Activated B cell treated with CpG ODN at 0.5 μM for 24 hours (primary cell): ENCODE measurements at places on chromosomes 5 and 9. TPM values are rescaled to one million over a fixed set of nuclear protein-coding genes. Genes with fewer than 3 reads are reported as not detected.

DNA sequence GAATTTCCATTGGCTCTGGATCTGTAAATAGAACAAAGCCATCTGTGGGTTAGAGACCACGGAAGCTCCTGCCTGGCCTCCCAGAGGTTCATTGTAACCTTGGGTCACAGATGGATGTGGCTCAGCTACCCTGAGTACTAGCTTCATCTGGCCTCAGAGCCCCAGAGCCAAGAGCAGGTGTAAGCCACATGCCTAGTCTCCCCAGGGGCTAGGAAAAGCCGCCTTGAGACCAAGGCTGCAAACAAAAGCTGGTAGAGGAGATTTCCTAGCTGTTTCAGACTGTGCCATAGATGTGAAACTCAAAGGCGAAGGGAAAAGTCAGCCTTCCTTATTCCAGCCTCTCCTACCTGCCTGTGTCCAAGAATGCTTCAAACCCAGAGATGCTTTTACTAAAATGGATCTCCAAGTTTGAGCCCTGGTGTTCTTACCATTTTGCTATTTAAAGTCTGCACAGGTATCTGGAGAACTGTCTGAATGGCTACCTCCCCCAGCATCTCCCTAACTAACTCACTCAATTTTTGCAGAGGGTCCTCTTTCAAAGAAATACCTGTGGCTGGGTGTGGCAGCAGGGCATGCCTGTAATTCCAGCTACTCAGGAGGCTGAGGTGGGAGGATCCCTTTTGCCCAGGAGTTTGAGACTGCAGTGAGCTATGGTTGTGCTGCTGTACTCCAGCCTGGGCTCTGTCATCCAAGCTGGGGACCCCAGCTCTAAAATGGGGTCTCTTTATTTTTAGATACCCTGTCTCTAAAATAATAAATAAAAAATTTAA lies 42.3 kb upstream of the MAP1B start:
- no peak for DNase-seq
- no peaks in the 10 kb centered on the region for H3K4me1 ChIP-seq
- no peak overlapping the region for H3K27ac ChIP-seq
- H3K36me3 ChIP-seq: no peaks in the 10 kb centered on the region
- no peak overlapping the region for H3K4me3 ChIP-seq

- H3K4me1 ChIP-seq: peaks cover 3% of the 10 kb centered on the region
- no peak overlapping the region for H3K4me3 ChIP-seq
- H3K36me3 ChIP-seq: no peaks in the 10 kb centered on the region
- DNase-seq: no peak
These were observed 87.4 kb upstream of the GNA14 start for GRCh38 chr9:77735494-77735893.

IGFBPL1 gene
- total RNA-seq: not detected in 2 replicates

IL13 gene
- total RNA-seq: 0.27 and 0.75 TPM in 2 replicates

- no peaks in the 10 kb centered on the region for H3K27me3 ChIP-seq
- no peak overlapping the region for H3K4me3 ChIP-seq
- DNase-seq: no peak
- H3K27ac ChIP-seq: no peak overlapping the region
These were observed 129.7 kb upstream of the PDE4D start for GRCh38 chr5:60023255-60023654.

DNA sequence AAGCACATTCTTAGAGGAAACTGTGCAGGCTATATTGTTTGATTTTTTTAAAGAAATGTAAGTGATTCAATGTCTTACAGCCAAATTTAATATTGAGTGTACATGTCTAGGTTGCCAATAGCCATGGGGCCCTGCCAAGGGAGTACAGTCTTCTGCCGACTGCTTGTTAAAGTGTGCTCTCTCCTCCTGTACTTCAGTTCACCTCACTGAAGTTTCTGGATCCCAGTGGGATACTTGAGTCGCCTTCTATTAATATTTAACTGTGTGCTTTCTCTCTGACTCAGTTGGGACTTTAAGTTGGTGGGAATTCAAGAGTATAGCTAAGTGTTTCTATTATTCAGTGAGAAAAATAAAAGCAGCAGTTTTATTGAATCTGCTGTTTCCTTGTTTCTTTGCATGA lies 44.5 kb upstream of the C5orf47 start:
- H3K4me1 ChIP-seq: no peaks in the 10 kb centered on the region
- H3K36me3 ChIP-seq: peaks cover 55% of the 10 kb centered on the region
- no peaks in the 10 kb centered on the region for H3K27me3 ChIP-seq
- no peak for DNase-seq

DNA sequence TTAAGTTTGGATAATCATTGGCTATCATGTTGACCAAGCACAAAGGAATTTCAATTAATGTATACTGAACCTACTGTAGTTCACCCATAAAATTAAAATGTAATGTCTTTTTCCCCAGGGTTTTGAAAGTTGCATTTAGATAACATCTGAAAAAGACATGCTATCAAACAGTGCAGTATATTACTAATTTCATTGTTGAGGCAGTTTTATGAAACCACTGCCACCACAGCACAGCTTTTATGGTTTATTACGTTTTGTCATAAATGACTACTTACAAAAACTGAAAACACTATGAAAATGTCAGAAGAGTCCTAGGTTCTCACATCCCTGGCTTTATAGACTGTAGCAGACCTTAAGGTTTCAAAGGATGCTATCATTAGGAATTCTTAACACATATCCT lies 32.0 kb upstream of the HAPLN1 start:
- H3K4me1 ChIP-seq: no peaks in the 10 kb centered on the region
- H3K36me3 ChIP-seq: no peaks in the 10 kb centered on the region
- no peaks in the 10 kb centered on the region for H3K27me3 ChIP-seq
- DNase-seq: no peak

DAB2 gene
- not detected in 2 replicates for total RNA-seq

DNA sequence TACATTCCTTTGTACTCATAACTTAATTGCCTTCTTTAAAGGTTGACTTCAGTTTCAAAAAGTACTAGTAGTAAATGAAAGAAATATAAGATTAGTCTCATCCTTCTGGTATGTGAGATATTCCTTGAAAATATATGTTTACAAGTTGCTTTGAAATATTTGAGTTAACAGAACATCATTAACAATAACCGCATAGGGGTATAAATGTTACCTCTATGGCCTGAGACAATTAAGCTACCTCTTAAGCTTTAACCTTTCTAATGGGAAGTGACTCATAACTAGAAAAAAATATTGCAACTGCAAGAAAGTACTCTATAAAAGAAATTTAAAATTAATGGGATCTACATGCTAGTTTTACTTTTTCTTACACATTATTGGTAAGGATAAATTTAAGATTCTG lies 399.0 kb downstream of the CDH10 start:
- no peaks in the 10 kb centered on the region for H3K4me1 ChIP-seq
- no peaks in the 10 kb centered on the region for H3K27me3 ChIP-seq
- no peak for DNase-seq
- H3K36me3 ChIP-seq: no peaks in the 10 kb centered on the region

- no peaks in the 10 kb centered on the region for H3K4me1 ChIP-seq
- H3K27me3 ChIP-seq: no peaks in the 10 kb centered on the region
- H3K27ac ChIP-seq: no peak overlapping the region
These were observed 1164.6 kb upstream of the CDH18 start for GRCh38 chr5:21152611-21153010.

SVEP1 gene
- total RNA-seq: not detected in 2 replicates

DNA sequence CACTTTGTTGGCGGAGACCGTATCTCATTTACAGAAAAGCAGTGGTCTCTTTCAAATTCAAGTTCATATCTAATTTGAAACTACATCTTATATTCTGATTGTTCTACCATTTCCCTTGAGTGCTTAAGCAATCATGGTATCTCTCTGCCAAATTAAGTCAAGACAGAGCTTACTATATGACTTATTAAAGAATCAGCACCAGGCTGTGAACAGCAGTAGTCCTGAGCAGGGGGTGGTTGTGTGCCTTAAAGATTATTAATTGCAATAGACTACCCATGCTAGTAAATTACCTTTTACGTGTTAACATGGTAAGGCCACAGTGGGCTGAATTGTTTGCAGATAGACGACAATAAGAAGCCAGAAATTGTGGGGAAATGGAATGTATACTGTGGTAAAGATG lies 21.5 kb downstream of the SNCAIP start:
- H3K4me3 ChIP-seq: no peak overlapping the region
- H3K27ac ChIP-seq: no peak overlapping the region
- H3K4me1 ChIP-seq: no peaks in the 10 kb centered on the region
- H3K36me3 ChIP-seq: no peaks in the 10 kb centered on the region
